Kasumi-1 (cell line): ENCODE measurements at places on chromosomes 1 and 21.

- DNase-seq = no peak
Observed at GRCh38 chr1:197313713-197314112, 45.7 kb downstream of the CRB1 start.

DNA sequence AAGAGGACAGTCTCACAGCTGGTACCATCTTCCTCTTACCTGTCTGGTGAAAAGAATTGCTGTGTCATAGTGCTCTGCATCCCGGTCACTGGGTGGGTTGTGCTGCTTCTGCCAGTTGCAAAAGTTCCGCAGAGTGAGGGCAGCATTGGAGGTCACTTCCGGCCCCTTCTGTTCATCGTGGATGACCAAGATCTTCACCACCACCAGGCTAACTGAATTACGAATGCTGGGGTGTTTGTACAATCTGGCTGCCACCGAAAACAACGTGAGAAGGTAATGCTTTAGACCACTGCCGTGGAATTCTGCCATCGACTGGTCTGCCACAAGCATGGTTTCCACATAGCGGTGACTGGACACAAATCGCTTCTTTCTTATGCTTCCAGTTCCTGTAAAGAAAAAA is 2.9 kb downstream of the ADAMTS1 start:
- DNase-seq = no peak

- DNase-seq = no peak
Observed at GRCh38 chr21:32496568-32496967, 84.1 kb downstream of the EVA1C start.

- no peak for DNase-seq
Observed at GRCh38 chr1:4684864-4685522, 30.6 kb downstream of the AJAP1 start.

GRCh38 chr1:169964206-169964605 is 70.5 kb upstream of the SCYL3 start:
- DNase-seq = no peak

DNA sequence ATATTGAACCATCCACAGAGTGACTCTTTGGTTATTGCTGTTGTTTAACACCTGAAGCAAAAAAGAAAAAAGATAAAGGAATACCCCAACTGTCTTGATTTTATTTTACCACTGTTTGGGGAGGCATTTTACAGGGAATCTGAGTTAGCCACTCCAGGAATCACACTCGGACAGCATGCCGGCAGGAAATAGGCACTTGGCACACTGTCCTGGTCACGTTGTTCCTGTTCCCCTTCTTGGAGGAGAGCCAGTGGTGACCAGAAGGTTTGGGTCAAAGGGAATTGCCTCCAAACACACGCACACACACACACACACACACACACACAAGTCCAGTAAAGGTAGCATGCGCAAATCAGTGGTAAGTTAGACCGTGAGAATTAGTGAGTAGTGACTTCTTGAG is 13.8 kb downstream of the RGS4 start:
- DNase-seq = no peak

- no peak for DNase-seq
Observed at GRCh38 chr21:44983421-44984206, 43.8 kb downstream of the SLX9 start.

GRCh38 chr1:197073978-197074377 is 6.9 kb upstream of the F13B start:
- no peak for DNase-seq

GRCh38 chr1:205514211-205515142 is 10.0 kb downstream of the CDK18 start:
- no peak for DNase-seq

DNA sequence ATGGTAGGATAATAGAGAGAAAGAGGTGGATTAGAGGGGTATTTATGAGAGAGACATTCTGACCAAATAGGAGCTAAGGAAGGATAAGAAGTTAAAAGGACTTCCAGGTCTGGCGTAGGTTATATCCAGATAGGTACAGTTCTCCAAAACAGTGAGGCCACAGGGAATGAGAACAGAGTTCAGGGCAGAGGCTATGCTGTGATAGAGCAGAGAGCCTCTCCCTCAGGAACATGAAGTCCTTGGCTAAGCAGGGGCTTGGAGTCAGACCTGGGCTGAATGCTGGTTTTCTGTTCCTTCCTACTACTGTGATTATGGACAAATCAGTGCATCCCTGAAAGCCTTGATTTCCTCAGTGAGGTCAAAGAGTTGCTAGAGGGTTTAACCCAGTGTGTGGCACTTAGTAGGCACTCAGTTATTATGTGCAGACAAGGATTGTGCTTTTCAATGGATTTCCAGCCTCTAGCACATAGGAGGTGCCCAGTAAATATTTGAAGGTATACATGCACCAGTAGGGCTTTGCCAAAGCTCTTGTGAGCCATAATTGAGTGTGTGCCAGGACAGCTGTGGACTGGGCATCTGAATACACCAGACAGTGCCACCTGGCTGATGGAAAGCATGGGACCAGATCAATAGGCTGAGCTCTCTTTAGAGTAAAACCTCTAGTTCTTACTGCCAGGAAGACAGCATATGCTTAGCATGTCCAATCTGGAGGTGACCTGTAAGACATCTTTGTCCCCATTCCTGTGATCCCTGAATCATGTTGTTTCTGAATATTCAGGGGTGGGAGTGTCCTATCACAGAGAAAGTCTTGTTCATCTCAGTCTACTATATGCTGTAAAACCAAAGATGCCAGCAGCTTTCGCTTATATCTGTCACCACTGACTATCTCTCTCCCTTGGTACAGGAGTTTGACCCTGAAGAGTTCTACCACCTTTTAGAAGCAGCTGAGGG is 111.1 kb downstream of the PIK3R3 start:
- no peak for DNase-seq

DNA sequence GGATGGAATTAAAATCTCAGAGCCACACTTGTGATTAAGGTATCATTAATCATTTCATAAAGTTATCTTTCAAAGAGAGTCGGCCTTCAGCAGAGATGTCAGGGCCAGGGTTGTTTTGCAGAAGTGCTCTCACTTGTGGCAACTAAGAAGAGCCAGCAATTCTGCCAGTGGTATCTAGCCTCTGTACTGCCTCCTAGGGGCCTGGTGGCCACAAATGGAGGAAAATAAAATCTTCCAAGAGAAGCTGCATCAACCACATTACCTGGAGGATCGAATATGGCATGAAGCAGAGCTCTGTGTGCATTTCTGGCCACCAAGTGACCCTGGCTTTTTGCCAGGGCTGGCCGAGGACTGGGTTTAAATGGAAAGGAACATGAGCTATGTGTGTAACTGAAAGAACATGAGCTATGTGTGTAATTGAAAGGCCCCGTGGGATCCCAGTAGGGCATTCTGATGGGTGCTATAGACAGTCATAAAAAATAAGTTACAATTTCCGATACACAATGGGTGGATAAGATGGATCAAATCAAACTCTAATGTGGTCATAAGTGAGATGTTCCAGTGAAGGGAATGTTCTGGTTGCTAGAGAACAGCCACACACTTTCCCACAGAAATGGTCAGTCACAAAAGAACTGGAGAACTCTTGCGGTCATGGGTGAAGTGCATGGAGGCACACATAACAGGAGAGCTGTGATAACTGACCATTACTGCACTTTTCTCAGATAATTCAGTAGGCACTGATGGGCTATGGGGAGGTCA is 335.8 kb downstream of the CAMTA1 start:
- DNase-seq = peak; percentile 52

GRCh38 chr1:76294482-76295194 is 220.1 kb downstream of the ST6GALNAC3 start:
- no peak for DNase-seq

DNA sequence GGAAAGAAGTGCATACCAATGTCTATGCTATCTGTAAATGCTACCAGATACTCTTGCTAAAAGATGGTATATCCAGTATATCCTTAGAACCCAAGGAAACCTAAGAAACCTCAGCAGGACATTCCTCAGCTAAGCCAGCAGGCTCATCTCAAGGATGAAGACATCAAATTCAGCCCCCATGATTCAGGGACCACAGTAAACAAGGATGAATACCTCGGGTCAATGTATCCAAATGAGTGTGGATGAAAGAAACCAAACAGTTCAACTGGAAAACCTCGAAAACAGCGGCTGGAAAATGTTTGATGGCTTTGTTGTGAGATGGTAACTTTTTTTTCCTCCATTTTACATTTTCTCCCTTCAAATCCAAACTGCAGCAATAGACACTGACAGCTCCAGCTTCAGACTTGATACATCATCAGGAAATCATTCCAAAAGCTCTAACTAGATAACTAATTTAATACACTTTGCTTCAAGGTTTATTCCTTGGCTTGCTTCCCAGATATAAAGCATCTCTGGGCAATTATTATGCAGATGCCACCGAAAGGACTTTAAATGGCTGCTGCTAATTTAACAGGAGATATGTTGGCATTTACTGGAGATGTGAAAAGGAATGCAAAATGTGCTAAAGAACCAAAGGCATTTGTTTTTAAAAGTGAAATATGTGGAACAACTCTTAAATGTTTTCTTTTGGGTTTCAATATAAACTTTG is 73.6 kb downstream of the SMYD2 start:
- no peak for DNase-seq

GRCh38 chr1:230408971-230409370 is 17.2 kb downstream of the PGBD5 start:
- no peak for DNase-seq
